ENCODE measurements at places on chromosomes 2 and 18. TPM values are rescaled to one million over a fixed set of nuclear protein-coding genes. Genes with fewer than 3 reads are reported as not detected.
A peak's percentile ranks its signal among the peaks of the same experiment; 100 is the strongest.

DNA sequence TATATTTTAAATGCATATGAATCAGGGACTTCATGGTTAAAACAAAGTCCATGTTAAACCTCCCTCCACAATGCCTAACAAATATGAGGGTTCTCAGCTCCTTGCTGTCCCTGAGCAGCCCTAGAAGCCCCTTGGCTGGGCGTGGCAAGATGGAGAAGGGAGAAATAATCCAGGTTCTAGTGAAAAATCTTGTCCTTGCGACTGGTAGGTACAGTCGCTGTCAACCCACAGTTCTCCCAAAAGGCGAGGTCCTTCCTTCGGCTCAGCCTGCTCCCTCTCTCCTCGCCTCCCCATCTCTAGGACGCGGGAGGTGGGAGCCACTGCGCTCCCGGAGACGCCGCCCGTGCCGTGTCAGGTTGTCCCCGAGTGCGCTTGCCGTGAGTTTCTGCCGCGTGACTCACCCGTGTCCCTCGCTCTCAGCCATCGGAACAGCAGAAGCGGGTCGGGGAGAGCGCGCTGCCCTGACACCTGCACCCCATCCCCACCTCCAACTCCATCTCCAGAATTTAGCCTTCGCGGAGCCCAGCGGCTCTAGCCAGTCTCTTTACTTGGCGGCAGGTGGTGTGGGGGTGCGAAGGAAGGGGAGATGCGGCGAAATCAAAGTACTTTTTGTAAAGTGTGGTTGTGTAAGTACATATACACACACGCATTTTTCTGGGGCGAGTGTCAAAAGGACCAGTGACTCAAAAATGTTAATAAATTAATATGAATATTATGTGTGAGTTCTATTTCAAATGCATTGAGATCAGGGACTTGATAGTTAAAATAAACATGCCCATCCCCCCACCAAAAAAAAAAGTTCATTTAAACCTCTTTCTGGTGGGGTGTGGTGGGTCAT lies 65.1 kb upstream of the TMEM17 start:
- no peak for DNase-seq

- no peak for DNase-seq
Observed at GRCh38 chr2:96082211-96083063, 33.9 kb downstream of the ADRA2B start.

DNA sequence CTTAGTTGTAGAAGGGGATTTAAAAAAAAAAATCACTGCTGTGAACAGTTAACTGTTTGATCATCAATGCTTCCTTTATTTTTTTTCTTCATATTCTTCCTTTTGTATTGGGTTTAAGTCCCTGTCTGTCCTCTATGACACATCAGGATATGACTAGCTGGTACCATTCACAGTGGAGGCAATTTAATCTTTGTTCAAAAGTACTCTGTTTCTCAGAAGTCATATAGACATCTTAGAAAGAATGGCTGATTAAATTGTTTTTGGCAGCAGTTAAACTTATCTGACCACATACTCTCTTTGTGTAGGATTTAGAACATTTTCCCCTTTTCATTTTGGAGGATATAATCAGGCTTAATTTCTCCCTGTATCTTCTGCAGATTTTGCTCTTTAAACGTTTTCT lies 807.8 kb upstream of the CDH2 start:
- peak; percentile 34 for DNase-seq

DNA sequence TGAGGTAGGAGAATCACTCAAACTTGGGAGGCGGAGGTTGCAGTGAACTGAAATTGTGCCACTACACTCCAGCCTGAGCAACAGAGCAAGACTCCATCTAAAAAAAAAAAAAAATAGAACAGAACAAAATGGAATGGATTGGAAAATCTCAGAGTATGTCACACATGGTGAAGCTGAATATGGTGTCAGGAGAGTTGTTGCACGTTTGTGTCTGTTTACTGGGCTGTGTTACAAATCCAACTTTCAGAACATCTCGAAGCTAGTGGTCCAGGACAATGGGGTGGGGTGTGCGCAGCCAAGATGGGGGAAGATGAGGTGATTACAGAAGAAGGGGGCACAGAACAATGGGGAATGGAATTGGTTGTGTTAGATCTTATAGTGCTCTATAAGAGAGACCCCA lies 17.6 kb downstream of the SAG start:
- DNase-seq: no peak

- no peak for DNase-seq
Observed at GRCh38 chr18:25408293-25408692, 56.3 kb upstream of the ZNF521 start.

- no peak for DNase-seq
Observed at GRCh38 chr18:3985020-3985419, 470.1 kb downstream of the DLGAP1 start.

- no peak for DNase-seq
Observed at GRCh38 chr18:23503963-23504344, 643 bp downstream of the RMC1 start.

DNA sequence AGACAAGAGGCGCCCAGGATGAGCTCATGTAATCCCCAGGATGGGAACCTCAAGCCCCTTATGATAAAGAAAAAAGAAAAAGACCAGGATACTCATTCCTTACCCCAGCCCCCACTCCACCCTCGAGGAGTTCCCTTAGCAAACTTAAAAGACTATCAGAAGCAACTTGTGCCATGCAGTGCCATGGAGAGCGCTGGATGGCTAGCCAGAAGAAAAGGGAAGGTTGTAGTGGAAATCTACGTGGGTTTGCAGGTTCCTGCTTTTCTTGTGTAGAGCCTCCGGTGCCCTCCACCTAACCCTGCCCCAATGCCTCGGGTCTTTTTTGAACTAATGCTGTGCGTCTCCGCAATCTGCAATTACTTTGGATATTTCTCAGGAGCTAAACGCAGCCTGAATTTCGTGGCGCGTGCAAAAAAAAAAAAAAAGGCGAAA lies 16.2 kb upstream of the BCL11A start:
- peak; percentile 11 for DNase-seq

DNA sequence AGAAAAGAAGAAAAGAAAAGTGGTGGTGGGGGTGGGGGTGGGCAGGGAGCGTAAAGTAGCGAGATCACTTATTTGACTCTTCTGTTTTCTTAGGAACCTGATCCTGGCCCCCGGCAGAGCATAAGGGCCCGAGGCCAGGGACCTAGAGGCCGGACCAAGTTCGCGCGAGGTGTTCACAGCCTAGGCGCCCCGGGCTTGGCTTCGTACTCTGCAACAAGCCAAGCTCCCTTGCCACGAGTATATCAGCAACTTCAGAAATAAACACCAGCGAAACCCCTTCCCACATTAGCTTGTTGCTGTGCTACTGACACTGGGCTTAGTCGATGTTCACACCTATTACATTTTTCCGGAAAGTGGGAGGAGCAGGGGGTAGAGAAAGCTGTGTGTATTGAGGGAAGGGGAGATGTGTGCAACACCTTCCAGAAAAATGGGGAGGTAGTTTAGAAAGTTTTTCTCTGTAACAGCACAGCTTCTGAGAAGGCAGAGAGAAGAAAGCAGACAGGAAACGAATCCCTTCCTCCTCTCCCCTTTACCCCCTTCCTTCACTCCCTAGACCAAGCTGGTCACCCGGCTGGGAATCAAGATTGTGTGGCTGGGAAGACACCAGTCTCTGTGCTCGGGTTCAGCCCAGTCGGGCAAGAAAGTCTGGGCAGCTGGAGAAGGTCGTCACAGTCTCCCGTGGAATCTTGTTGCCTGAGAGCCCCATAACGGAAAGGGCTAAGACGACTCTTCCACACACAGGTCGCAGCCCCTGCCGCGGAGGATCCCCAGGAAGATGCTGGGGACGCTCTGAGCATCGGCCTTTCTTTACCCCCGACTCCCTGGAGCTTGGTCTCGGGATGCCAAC lies 12.0 kb upstream of the SATB2 start:
- no peak for DNase-seq

DNA sequence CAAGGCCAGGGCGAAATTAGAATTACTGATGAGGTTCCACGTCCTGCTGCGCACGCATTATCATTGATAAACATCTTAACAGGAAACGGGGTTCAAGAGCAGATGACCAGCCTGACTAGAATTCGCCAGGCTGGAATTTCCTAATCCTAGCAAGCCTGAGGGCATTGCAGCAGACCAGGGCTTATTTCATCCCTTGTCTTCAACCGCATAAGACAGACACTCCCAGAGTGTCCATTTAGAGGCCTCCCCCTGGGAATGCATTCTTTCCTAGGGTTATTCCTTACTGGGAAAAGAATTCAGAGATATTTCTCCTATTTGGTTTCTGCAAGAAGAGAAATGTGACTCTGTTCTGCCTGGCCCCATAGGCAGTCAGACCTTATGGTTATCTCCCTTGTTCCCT lies 486.8 kb downstream of the DPP10 start:
- no peak for DNase-seq

DNA sequence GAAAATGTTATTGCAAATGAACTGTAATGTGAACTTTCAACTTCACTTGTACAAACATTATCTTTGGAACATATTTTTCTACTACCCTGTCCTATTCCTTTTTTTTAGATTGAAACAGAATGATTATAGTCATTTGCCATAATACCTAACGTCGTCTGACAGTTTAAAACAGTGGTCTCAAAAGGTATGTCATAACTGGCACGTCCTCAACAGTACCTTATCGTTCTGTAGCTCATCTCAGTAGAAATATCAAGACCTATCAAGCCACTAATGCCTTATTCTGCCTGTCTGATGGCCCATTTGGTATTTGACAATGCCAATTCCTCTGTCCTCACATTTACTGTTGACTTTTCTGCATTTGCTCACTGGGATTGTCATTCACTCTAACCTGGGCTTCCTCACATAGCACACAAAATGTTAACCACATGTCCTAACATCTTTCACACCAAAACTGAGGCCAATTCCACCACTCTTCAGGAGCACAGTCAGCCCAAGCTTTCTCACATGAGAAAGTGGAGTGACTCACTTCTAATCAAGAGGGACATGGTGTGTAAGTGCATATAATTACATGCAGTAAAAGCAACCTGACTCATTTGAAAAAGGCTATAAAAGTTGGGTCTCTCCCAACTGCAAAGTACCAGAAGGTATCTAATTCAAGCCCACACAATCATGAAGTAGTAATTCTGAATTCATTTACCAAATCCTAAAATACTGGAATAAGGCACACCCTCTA lies 34.8 kb downstream of the DNER start:
- peak; percentile 66 for DNase-seq

GRCh38 chr18:68387246-68387645 lies 327.7 kb downstream of the TMX3 start:
- DNase-seq: no peak

DNA sequence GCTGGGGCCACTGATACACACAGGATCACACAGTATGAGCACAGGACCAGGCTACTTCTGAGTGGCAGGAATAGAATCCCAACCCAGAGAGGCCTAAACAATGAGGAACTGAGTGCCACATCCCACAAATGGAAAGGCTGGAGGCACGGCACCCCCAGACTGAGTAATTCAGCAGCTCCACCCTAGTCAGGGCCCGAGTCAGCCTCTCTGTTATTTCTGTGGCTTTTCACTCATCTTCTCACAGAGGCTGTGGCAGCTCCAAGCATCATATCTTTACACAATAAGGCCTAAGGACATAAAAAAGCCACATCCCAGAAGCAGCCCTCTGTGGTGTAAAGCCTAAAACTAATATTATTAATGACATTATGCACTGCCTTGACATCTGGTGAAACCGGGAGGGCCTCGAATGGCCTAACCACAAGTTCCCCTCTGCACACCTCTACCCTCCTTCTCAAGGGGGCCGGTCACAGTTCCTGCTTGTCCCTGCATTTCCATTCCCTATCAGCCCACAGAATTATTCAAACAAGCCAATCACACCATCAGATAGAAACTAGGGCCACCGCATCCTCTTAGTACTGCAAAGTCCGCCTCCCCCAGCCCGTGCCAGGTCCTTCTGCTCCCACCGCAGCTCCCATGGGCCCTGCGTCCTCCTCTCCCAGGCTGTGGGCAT lies 12.5 kb upstream of the MAL start:
- peak; percentile 39 for DNase-seq

DNA sequence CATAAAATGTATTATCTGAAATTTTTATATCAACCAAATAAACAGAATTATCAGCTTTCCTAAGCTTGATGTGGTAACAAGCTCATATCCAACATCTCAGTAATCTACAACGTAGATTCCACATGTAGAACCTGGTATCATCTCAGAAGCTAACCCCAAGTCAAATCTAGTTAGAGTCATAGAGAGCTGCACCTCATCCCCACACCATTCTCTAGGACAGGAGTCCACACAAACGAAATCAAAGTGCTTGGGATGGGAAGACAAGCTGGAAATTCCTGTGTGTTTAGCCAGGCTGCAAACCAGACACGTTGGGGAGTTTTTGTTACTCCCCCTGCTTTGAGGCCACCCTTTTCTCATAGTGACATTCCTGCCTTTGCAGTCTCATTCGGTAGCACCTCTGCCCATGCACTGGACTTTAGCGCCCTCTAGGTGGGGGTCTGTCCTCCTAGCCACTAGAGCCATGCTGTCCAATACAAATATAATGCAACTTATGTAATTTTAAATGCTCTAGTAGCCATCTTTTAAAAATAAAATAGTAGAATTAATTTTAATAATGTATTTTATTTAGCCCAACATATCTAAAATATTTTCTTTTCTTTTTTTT lies 28.1 kb upstream of the SATB2 start:
- DNase-seq: peak; percentile 73

ARHGEF4 gene
- total RNA-seq: 1.5 TPM

PSTPIP2 gene
- total RNA-seq: 4.7 TPM

CRYGC gene
- total RNA-seq: not detected

IL1A gene
- 26.0 TPM for total RNA-seq

IMMT gene
- 58.1 TPM for total RNA-seq

LONRF2 gene
- total RNA-seq: 0.65 TPM

SERPINB3 gene
- total RNA-seq: not detected

SDC1 gene
- 75.2 TPM for total RNA-seq

SERPINB7 gene
- 1.4 TPM for total RNA-seq
